NCI-H2029 treated with DMSO at 0.1 percent for 48 hours (cell line): ENCODE measurements at places on chromosomes 2 and 18.

DNA sequence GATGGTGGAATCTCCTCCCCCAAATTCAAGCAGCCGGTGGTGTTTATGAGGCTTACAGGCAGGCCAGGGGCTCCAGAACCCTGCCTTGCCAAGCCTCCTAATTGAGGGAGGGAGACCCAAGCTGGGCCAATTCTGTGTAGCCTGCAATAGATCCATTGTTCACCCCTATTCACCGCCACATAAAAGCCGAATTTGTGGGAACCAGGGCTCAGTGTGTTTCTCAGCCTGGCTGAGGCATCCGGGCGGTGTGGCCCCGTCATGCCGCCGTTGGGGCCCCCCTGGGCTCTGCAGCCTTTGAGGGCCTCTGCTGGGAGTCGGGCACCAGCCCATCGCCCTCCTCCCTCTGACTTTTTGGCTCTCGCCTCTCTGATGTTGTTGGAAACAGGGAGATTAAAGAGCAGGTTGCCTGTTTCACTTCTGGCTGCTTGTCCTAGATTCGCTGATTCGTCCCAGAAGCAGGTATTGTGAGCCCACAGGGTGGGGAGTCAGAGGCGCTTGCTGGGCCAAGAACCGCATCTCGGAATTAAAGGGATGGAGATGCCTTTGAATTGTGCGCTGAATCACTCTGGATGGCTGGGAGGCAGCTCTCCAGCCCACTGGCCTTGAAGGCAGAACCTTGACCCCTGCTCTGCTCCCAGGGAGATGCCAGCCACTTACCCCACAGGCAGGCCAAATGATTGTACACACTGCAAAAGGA is 14.7 kb upstream of the OTOS start:
- DNase-seq = no peak

GRCh38 chr18:9925795-9926194 is 12.0 kb downstream of the VAPA start:
- DNase-seq = no peak

DNA sequence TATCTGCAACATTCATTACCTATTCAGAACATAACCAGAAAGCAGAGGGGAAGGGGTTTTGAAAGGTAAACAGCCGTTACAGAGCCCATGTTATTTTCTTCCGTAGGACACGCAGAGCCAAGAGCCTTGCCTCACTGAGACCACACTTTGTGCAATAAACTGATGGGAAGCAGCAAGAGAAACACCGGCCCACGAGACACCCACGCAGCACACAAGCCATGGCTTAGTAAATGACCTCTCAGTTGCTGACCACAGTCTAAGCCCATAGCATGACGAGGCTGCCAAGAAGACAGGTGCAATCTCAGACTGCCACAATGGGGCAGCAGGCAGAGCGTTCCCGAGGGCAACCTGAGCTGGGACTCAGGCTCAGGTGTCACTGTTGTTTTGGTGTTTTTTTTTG is 59.6 kb downstream of the CABYR start:
- DNase-seq = no peak

DNA sequence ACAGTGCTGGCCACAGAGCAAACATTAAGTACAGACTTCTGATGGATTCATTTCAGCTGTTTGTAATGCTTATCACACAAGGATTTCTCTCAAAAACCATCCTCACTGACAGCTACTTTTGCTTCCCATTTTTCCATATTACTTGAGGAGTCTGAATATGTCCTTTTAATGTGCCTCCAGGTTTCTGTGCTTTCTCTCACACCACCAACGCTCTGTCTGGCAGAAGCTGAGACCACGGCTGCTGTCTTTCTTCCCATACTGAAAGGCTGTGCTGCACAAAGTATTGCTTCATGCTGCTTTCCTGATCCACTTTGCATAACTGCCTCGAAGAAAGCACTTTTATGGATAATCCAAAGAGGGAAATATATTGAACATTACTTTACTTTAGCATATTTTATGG is 312.1 kb upstream of the ZEB2 start:
- no peak for DNase-seq

DNA sequence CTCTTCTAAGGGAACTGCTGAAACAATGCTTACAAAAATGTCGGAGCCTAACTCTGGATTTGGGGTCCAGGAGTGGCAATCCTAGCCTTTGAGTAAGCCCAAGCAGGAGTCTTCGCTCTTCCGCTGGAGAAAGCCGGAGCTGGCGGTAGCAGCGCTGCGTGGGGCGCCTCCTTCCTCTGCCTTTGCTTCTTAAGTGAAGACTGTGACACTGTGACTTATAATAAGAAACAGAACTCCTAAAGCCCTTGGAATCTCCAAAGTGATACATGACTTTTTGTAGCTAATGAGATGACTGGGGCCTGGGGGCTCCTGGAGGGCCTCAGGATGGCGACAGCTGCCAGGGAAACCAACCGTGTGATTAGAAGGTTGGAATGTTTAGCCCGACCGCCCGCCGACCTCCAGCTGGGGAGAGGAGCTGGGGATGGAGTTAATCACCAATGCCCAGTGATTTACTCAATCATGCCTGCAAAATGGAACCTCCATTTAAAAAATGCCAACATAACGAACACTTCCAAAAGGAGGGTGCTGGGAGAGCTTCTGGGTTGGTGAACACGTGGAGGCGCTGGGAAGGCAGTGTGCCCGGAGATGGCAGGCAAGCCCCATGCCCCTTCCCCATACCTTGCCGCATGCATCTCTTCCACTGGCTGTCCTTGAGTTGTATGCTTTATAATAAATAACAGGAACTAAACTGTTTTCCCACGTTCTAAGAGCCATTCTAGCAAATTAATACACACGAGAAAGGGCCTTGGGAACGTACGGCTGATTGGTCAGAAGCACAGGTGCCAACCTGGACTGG is 29.0 kb upstream of the MAL start:
- DNase-seq = no peak

DNA sequence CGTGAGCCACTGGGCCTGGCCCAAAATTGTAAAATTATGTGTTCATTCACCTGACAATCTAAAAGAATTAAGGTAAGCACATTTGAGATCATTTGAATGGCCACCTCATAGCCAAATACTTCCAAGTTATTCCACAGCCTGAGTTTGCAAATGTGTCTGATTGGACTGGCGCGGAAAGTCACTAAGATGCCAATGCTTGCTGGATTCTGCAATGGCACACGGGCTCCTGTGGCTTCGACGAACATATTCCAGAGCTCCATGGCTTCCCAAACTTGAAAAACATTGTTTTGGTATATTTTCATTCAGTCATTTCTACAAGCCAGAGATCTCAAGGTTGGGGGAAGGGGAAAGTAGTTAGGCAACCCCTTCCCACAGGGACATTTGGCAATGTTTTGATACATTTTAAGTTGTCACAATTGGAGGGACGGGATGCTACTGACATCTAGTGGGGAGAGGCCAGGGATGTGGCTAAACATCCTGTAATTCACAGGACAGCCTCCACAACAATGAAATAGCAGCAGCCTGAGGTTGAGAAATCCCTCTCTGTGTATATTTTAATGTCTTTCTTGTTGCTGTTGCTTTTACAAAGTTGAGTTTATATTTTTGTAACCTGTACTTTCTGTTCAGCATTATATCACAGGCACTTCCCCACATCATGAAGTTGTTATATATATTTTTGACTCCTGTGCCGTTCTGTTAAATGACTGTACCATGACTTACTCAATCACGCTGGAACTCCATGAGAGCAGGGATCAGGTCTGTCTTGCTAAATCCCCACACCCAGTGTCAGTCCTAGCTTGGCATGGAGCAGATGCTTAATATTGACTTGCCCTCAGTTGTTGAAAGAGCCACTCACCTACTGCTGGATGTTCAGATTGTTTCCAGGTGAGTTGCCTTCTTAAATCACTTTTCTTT is 56.9 kb downstream of the COL4A4 start:
- peak; percentile 9 for DNase-seq

GRCh38 chr2:174086708-174087107 is 121.5 kb upstream of the SP3 start:
- DNase-seq = no peak

GRCh38 chr2:46064396-46064795 is 232.8 kb upstream of the EPAS1 start:
- no peak for DNase-seq

- DNase-seq = no peak
Measured at GRCh38 chr2:157786663-157787363, 89.3 kb downstream of the ACVR1 start.

- DNase-seq = no peak
Measured at GRCh38 chr2:107385921-107386320, 440.8 kb upstream of the RGPD4 start.

DNA sequence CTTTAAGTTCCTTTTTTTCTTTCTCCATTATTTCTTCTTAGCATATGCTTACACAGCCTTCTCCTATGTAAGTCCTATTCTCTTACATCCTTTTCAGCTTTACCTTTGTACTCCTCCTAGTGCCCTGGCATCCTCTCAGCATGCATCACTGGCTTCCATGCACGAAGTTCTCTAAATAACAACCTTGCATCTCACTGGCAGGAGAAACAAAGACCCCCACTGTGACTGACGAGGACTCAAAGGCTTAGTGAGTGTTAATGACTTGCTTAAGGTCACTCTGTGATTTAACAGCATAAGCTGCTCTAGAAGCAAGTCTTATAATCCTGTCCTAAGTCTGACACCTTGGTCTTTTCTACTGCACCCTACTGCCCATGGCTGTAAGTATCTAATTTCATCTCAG is 1236.0 kb upstream of the CELF4 start:
- DNase-seq = no peak

DNA sequence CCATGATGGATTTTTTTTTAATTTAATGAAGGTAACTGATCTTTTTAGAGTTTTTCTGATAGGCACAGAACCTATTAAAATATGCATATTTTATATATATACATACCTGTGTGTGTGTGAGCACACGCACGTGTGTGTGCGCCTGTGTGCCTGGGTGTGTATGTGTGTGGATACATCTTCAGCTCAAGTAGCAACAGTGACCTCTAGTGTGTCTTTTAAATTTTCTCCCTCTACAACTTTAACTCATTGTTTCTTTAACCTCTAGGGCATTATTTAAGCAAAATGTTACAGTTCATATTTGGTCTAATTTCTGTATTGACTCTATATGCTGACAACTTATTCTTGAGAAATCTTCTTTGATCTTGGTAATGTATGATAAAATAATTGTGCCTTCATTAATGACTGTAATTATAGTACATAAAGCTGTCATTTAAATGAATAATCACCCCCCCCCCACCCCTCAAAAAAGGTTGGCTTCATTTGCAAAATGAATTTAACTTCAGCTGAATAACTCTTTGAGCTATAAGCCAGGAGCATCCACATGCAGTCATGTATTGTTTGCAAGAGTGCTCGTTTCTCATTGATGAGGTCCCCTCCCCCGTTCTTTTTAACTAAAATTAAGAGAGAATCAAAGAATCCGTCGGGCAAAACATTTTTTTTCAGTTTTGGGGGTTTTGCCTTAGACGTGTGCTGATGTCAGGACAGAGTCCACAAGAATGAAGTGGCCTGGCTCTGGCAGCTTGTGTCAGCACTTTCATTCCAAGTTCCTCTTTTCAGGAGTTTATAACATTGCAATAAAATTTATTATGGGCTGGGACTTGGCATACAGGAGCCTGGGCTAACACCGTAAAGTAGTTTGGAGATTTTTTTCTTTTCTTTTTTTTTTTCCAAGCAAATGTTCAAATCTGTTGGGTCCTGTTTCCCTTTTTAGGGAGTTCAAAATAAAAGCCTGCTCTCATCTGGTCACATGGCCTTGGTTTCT is 80.0 kb downstream of the ETAA1 start:
- DNase-seq = peak; percentile 10

GRCh38 chr18:75132098-75132870 is 76.7 kb downstream of the PTGR3 start:
- DNase-seq = no peak

- DNase-seq = no peak
Measured at GRCh38 chr2:188000189-188000588, 291.5 kb upstream of the GULP1 start.

DNA sequence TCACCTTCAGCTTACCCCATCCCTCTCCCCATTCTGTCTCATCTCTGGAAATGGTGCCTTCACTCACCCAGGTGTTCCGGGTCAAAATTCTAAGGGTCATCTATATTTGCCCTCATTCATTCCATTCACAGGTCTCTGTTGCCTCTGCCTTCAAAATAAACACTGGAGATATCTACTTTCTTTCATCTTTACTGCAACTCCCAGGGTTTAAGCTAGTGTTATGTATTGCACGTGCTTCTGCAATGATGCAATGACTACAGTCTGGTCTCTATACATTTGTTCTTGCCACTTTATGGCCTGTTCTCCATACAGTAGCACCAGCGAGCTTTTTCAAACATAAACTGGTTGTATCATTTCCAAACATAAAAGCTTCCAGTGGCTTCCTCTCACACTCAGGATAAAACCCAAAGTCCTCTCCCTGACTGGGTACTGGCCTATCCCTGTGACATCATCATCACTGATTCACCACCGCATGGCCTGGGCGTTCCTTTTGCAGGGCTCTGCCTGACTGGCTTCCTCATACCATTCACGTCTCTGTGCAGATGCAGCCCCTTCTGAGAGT is 14.3 kb downstream of the DSG2 start:
- no peak for DNase-seq

DNA sequence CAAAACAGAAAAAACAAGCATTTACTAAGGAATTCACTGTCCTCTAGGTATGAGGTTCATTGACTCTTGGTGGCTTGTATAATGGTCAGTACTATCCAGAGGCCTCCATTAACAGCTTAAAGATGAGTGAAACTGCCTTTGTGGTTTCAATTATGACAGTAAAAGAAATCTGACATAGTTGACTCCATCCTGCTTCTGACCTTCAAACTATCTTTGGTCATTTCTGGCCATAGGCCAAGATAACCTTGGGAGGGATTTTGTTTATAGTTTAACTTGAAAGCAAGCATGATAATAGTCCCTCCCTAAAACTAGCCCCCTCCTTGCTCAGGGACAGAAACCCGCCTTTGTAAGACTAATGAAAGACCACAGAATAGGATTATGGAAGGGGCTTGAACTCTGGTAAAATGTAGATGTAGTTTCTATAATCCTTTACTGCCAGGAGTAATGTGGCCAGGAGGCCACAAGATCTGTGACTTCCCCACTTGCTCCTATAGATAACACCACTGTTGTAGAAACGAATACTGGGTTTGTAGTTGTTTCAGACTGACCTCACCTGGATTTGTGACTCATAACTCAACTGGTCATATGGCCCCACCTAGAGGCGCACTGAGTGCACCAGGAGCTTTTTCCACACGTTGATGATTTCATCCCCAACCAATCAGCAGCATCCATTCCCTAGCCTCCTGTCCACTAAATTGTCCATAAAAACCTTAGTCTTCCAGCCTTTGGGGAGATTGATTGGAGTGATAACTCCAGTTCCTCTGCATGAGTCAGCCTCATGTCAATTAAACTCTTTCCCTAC is 8.6 kb upstream of the PLEKHM3 start:
- DNase-seq = no peak

DNA sequence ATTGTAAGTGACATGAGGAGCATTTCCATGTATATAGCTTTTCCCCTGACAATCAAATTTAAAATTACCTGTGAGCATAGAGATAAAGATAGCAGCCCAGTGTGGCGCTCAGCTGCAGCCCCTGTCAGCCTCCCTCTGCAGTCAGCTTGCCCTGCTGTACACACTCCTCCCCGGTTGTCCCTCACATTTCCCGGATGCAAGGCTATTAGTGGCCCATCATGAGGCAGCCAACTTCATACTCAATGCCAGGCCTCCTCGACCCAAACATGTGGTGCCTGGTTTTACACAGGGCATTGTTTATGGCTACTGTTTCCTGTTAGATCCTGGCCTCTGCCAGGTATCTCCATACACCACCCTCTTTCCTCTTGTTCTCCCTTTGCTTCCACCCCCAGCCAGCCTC is 116.1 kb upstream of the SH3BP4 start:
- DNase-seq = no peak
